Endothelial cell of umbilical vein (primary cell): ENCODE measurements at places on chromosomes 12 and 14. TPM values are rescaled to one million over a fixed set of nuclear protein-coding genes. Genes with fewer than 3 reads are reported as not detected.
A peak's percentile ranks its signal among the peaks of the same experiment; 100 is the strongest.

The SLC39A9 gene
- 39.8 and 40.8 TPM in 2 replicates for polyA plus RNA-seq

DNA sequence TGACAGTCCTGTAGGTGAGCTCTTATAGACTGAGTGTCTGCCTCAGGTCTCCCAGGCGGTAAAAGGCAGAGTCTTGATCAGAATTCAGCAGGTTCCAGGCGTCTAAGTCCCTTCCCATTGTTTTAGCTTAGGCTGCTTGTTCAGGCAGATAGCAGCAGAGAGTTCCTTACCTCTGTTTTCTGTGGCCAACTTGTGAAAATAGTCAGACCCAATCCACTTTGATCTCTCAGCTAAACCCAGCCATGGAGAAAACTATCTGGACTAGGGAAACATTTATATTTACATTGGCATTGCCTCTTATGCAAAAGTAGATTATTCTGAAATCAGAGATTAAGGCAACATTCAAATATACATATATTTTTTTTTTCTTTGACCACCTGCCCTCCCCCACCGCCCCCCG is 21.4 kb downstream of the CCDC62 start:
- no peak for DNase-seq

DNA sequence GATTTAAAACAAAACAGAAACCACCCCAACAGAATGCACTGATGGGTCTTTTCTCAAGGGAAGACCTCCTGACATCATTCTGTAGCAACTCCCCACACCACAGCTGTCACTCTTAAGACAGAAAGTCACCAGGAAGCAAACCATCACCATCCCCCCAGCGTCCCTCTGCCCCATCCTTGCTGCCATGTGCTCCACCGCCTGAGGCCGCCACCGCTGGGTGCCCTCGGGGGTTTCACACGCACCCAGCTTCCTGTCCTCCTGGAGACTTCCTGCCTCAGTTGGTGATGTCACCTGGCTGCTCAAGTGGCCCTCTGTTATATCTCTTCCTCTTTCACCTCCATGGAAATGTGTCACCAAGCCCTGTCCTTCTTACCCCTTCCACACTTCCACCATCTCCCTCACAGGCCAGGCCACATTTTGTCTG is 71.4 kb upstream of the GPR68 start:
- no peak for DNase-seq

The ANKRD33 gene
- 0.80 and 0.92 TPM in 2 replicates for polyA plus RNA-seq

- DNase-seq: no peak
Measured at GRCh38 chr12:94057262-94058151, 90.9 kb upstream of the PLXNC1 start.

DNA sequence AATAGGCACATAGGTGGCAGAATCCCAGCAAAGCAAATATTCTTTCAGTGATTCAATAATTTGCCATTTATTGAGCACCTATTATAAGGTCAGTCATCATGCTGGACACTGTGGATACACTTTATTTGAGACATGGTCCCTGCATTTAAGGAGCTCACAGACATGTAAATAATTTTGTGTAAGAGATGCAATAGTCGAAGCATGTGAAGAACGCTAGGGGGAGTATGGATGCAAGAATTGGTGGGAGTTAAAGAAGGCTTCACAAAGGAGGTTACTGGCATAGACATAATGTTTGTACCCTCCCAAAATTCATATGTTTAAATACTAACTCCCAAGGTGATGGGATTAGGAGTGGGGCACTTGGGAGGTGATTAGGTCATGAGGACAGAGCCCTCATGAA is 260.6 kb upstream of the GARIN6 start:
- DNase-seq: no peak

GRCh38 chr14:103319422-103319821 is 14.6 kb upstream of the EIF5 start:
- no peak for DNase-seq

DNA sequence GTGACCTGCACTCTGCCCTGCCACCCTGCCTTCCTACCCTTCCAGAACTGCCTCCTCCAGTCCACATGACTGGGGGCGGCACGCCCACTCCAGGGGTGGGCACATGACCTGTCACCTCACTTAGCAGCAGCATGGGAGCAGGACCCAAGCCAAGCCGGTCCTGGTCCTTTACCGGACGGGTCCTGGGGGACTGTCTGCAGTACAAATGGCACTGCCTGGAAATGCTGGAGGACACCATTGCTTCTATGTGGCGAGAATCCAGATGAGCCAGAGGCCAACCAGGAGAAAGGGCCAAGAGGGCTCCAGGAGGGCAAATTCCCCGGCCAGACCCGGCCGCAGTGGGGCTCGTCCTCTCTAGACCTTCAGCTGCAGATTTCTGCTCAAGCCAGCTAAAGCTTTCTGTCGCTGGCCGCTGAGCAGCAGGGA is 33.1 kb downstream of the ITPK1 start:
- DNase-seq: no peak

The GZMB gene
- polyA plus RNA-seq: not detected in 2 replicates

DNA sequence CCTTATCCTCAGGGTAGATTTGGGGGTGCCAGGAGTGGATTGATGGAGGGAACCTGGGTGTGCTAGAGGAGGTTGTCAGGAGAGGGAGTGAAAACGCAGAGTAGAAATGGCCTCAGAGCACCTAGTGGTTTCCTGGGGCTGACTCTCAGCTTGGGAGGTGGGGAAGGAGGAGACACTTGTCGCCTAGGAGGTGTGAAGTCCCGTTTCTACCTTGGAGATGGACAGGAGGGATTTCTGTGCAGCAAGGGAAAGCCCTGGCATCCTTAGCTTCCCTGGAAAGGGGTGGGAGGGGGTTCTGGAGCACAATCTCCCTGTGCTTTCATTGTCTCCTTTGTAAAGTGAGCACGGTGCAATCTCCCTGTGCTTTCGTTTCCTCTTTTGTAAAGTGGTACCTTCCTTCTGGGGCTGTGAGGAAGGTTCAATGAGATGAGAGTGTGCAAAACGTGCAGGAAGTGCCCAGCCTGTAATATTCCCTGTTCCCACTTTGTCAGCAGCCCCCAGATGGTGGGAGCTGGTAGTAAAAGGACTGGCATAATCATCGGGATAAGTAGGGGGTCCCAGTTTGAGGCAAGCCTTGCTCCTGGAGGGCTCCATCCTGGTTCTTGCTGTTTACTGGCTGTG is 1.6 kb downstream of the OAS3 start:
- no peak for DNase-seq

- no peak for DNase-seq
Measured at GRCh38 chr12:111494676-111495075, 89.0 kb downstream of the SH2B3 start.

- no peak for DNase-seq
Measured at GRCh38 chr14:74325446-74325845, 22.7 kb upstream of the ABCD4 start.

DNA sequence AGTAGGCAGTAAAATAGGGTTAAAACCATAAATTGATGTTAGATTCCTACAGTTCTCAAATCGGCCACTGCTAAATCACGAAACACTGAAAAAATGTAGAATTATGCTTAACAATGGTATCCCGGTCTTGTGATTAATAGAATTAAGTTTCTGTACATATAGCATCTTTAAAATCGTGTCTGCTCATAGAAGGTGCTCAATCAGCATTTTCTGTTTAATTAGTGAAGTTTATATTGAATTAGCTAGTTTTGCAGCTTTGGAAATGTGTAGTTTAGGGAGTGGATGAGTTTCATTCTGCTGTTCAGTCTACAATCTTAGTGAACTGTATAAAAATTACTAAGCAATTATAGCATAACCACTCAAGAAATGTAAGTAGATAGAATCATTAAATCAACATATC is 1075.8 kb upstream of the FLRT2 start:
- DNase-seq: no peak

The CLMN gene
- polyA plus RNA-seq: 0.67 and 0.72 TPM in 2 replicates

DNA sequence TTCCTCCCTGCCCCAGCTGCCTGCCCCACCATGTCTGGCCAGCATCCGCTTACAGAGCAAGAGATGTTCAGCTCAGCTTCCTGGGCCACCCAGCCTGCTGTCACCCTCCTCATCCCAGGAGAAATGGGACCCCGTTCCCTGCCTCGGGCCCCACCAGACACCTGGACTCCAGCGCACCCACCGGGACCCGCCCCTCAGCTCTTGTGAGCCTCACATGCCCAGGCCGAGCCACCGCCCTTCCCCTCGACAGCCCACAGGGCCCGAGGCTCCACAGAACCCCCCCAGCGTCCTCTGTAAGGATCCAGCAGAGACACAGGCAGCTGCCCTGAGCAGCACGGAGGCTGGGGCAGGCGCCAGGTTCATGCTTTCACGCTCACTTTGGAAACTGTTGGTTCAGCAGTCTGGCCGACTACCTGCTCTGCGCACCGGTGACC is 18.4 kb upstream of the C14orf180 start:
- no peak for DNase-seq

DNA sequence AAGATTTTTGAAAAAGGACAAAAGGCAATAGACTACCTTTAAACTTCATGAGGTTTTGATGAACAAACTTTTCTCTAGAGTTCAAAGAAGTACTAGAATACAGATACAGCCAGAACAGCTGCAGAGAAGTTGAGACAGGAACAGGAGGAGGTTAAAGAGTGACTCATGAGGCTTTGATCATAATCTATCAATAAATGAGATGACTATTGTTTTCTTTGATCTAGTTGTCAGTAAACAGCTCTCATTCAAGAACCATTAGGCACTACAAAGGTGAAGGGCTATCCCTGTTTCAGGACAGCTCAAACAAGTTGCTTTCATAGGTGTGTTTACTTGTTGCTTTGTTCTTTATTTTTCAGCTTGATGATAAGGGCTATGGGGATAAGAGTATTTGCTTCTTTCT is 2.4 kb downstream of the WASHC3 start:
- peak; percentile 30 for DNase-seq

The GYS2 gene
- polyA plus RNA-seq: 0.03 and 0.04 TPM in 2 replicates

The MAX gene
- polyA plus RNA-seq: 57.1 and 70.1 TPM in 2 replicates

GRCh38 chr14:29918981-29919380 is 8.7 kb downstream of the PRKD1 start:
- no peak for DNase-seq

The GARIN6 gene
- polyA plus RNA-seq: not detected in 2 replicates

The MYG1 gene
- 65.5 and 65.9 TPM in 2 replicates for polyA plus RNA-seq

The TMEM63C gene
- not detected in 2 replicates for polyA plus RNA-seq

GRCh38 chr12:26789731-26790644 is 43.0 kb downstream of the ITPR2 start:
- no peak for DNase-seq

The SLC8B1 gene
- 45.4 and 50.6 TPM in 2 replicates for polyA plus RNA-seq

- DNase-seq: no peak
Measured at GRCh38 chr14:104658325-104658712, 31.1 kb upstream of the INF2 start.

DNA sequence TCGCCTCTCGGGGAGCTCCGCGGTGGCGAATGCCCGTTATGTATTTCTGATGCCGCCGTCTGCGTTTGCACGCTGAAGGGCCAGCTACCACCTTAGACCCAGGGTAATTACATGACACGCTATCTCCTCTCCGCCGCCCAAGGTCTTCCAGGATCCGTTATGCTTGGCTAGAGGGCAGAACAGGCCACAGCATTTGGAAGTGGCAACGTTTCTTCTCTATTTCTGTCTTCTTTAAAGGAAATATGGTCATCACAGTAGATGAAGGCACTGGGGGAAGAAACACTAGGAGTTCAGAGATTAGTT is 861 bp upstream of the MDGA2 start:
- no peak for DNase-seq

The SLC7A7 gene
- polyA plus RNA-seq: 94.0 and 103 TPM in 2 replicates

GRCh38 chr12:49599961-49600360 is 5.5 kb downstream of the FAM186B start:
- no peak for DNase-seq
